CD4-positive, alpha-beta T cell (primary cell): ENCODE measurements at places on chromosomes 7 and 10.
A peak's percentile ranks its signal among the peaks of the same experiment; 100 is the strongest.

DNA sequence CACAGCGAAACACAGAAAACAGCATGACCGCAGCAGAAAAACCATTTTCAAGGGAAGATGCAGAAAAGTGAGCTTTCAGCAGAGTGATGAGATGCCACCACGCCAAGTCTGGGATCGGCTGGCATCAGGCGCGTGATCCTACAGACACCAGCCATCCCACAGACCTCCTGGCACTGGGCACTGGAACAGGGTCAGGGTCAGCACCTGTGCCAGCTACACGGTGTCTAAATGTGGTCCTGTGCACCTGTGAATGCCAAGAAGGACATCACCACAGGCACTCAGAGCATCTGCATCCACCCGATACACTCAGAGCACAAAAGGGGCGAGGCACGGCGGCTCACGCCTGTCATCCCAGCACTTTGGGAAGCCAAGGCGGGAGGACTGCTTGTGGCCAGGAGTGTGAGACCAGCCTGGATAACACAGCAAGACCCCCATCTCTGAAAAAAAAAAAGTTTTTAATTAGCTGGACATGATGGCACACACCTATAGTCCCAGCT is 31.5 kb downstream of the STK32C start:
- no peak for DNase-seq

DNA sequence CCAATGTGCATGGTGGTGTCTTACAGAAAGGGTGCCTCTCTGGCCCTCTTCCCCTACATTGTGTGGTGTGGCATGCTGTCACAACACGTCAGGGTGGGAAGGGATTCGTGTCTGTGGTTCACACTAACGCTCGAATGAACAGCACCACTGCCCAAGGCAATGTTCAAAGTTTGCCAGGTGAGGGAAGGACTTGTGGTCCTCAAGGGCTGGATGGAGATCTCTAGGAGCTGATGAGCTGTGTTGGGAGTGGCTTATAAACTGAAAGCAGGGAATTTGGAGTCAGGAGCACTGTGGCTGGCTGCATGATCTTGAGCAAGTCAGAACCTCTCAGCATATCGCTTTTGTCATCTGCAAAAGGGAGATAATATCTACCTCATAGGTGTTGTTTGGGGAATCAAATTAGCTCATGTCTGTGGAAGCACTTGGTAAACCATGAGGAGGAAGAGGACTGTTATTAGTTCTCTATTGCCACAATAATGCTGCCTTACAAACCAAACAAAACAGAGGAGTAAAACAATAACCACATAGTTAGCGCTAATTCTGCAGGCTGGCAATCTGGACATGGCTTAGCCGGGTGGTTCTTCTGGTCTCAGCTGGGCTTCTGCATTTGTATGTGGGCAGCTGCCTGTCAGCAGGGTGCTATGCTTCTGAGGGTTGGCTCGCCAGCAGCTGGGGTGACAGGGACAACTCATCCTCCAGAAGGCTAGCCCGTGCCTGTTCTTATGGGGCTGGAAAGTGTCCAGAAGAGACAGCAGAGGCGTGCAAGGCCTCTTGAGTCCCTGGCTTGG is 22.9 kb upstream of the C10orf105 start:
- DNase-seq = no peak

GRCh38 chr7:122303531-122304318 is 825 bp downstream of the FEZF1 start:
- DNase-seq = no peak

GRCh38 chr10:97190450-97190849 is 4.7 kb upstream of the SLIT1 start:
- DNase-seq = no peak

DNA sequence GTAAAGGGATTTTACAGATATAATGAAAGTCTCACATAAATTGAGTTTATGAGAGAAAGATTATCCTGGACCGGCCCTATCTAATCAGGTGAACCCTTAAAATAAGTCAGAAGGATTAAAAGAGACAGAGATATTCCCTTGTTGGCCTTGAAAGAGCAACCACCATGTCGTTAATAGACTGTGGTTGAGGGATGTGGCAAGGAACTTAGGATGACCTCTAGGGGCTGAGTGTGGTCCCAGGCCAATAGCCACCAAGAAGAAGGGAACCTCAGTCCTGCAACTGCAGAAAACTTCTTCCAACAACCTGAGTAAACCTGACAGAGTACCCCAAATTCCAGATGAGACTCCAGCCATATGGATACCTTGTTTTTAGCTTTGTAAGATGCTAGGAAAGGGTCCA is 121.5 kb downstream of the POLR1F start:
- DNase-seq = no peak

DNA sequence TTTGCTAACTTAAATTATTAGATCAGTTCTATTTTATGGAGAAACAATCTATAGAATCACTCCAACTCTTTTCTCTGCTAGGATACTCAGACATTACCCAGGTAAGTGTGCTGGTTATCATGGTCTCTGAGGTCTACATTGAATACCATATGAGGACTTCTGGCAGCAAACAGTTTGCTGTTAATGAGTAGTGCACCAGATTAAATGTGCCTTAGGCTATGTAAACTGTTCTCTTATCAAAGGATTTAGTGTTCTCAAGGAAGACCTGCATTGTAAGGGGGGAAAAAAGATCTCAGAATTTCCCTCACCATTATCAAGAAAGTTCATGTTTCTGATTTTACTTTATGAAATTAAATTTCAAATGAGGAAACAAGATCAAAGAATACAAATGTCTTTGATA is 107.5 kb downstream of the ITGB8 start:
- no peak for DNase-seq

- no peak for DNase-seq
Observed at GRCh38 chr10:34347131-34347530, 468.0 kb downstream of the PARD3 start.

DNA sequence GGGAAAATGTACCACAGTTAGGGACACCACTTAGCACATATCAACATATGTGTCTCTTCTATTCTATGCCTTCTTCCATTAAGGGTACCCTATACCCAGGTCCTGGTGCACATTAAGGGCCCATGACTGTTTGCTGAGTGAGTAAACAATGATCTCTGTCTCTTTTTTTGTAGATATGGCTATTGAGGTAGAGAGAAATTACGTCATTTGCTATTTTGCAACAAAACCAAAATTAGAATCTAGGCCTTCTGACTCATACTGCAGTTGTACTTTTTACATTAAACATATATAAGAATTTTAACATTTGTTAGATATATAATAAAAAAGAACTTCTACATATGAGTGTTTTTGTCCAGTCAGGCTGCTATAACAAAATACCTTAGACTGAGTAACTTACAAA is 683.2 kb upstream of the LRRN3 start:
- DNase-seq = no peak

DNA sequence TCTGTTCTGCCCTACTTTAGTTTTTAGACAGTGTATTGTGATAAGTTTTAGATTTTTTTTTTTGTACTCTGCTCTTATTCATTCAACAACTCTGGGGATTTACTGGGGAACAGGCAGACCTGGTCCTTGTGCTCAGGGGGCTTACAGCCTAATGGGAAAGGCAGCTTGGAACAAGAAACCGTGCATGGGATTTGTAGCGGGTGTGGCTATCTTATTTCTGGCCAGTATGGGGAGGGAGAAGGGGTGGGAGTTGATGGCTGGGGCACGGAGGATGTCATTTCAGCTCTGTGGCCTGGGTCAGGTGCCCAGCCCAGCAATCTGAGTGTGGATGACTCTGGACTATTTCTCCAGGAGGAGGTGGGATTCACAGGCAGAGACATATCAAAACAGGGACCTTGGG is 47.0 kb downstream of the GRK5 start:
- DNase-seq = no peak

DNA sequence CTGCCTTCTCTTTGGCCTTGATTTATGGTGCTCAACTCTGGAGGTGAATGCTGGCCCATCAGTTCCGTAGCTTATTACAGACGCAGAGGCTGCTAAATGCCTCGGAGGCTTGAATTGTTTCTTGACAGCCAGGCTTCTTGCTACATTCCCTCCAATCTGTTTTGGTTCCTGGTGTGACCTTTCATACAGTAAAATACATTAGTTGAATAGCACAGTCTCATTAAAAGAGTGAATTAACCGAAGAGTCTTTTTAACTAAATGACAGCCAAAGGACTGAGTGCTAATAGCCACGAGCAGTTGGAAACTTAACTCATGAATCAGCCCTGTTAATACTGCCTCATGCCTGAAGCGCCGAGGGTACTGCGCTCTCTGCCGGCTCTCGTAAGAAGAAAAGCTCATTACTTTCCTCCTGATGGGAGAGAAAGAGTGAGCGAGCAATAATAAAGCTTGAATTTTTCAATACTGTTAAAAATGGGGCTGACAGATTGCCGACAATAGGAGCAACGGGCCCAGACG is 236.4 kb upstream of the GPR26 start:
- DNase-seq = no peak

- no peak for DNase-seq
Observed at GRCh38 chr7:22123139-22123538, 177.4 kb upstream of the CDCA7L start.

DNA sequence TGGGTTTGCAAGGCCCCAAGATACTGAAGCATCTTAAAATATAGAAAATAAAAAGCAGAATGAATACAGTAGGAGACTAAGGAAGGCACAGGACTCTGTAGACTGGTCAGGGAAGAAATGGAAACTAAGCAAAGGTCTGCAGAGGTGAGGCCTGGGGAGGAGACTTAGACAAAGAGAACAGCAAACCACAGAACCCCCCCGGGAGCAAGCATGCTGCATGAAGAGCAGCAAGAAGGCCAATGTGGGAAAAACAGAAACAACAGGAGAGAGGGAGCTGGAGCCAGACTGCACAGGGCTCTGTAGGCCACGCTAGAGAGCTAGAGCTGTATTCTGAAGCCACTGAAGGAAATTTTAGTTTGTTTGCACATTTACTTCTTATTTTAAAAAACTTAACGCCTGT is 45.7 kb upstream of the ARID5B start:
- DNase-seq = no peak

DNA sequence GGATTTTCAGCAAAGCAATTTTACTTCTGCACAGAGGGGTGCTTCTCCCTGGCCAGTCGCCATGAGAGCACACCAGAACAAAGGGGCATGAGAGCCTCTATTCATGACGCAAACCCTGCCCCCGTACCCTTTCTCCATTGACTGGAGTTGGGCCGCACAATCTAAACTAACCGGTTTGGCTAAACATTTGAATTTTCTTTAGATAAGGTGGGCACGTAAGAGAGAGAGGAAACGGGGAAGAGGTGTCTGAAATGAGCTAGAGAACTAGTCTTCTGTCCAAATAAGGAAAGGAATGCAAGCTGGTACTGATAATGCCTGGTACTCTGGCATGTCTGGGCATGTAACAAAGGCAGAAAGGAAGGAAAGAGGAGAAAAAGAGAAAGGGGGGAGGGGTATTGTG is 13.2 kb upstream of the SCIN start:
- DNase-seq = no peak

- DNase-seq = no peak
Observed at GRCh38 chr7:12119620-12120303, 91.3 kb upstream of the TMEM106B start.

GRCh38 chr10:117450940-117451339 is 75.7 kb upstream of the PDZD8 start:
- DNase-seq = no peak

GRCh38 chr10:64086083-64086767 is 565.0 kb downstream of the REEP3 start:
- no peak for DNase-seq

DNA sequence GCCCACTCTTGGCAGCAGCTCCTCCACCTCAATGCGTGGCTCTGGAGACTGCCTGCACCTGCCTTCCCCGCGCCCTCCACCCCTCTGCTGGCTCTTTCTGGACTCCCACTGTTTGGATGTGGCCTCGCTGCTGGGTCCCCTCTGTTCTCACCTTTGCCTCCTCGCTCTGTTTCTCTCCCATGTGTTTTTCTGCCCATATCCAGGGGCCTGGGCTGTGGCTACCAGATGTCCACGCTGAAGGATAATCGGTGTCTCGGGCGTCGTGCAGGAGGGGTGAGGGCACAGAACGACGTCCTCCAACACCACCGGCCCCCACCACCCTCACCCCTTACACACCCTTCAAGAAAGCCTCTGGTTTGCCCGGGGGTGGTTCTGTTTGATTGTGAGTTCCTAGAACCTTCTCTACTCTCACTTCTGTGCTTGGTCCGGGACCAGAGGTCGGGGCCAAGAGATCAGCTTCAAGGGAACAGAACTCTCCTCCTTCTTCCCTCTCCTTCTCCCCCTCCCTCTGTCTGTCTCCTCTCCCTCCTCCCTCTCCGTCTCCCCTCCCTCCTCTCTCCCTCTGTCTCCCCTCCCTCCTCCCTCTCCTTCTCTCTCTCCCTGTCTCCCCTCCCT is 31.7 kb downstream of the AP5Z1 start:
- DNase-seq = no peak

- DNase-seq = no peak
Observed at GRCh38 chr7:134954197-134955082, 31.9 kb upstream of the AGBL3 start.

- DNase-seq = no peak
Observed at GRCh38 chr7:81273601-81274397, 354.9 kb upstream of the SEMA3C start.

- DNase-seq = no peak
Observed at GRCh38 chr10:33612116-33612515, 277.6 kb upstream of the NRP1 start.

DNA sequence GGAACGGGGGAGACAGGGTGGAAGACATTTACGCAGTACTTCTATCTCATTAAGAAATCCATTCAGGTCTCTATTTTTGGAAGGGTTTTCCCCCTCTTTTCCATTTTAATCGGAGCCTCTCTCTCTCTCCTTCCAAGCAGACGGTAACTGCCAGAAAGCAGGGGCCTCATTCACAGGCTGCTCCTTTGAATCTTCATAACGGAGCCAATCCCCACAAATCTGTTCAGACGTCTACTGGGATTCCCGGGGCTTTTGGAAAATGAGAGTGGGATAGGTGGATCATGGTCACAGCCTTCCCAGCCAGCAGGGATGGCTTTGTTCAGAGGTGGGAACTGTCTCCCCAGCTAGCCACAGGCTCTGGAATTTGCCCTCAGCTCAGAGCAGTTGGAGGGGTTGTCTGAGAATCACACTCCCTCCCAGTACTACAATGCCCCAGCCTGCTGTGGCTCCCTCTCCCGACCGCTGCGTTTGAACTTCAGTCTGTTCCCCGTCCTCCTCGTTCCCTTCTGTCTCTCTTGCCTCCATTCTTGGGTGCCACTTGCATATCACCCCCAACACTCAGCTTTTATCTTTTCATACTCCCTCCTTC is 413.6 kb downstream of the PLXNA4 start:
- DNase-seq = no peak

DNA sequence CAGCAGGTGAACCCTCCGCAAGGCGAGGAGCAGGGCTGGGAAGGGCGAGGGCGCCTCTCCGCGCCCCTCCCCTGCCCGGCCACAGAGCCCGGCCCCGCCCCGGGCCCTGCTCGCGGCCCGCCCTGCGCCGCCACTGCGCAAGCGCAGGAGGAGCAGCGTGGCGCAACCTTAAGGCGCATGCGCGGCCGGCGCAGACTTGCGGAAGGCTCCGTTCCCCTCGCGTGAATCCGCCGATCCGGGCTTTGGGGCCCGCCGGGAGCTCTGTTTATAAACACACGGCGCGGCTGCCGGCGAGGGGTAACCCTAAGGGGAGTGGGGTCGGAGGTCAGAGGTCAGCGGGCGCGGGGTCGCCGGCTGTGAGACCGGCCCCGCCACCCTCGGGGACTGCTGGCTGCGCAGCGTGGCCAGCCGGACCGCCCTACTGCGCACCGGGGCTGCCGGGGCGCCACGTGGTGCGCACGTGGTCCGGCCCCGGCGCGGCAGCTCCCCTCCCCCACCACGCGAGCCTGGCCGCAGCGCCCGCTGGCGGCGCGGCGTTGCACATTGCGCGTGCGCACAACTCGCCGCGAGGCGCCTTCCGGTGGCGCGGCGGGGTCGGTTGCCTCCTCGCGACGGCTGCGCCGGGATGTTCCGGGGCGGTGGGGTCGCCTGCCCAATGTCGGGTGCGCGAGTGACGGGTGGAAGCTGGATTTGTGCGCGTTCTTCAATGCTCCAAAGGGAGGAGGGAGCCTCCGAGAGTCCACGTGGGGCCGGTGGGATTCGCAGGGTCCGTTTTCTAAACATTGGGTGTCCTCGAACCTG is 40.2 kb upstream of the FOXK1 start:
- peak; percentile 95 for DNase-seq
